ENCODE measurements at places on chromosomes 3 and 15.
A peak's percentile ranks its signal among the peaks of the same experiment; 100 is the strongest.

DNA sequence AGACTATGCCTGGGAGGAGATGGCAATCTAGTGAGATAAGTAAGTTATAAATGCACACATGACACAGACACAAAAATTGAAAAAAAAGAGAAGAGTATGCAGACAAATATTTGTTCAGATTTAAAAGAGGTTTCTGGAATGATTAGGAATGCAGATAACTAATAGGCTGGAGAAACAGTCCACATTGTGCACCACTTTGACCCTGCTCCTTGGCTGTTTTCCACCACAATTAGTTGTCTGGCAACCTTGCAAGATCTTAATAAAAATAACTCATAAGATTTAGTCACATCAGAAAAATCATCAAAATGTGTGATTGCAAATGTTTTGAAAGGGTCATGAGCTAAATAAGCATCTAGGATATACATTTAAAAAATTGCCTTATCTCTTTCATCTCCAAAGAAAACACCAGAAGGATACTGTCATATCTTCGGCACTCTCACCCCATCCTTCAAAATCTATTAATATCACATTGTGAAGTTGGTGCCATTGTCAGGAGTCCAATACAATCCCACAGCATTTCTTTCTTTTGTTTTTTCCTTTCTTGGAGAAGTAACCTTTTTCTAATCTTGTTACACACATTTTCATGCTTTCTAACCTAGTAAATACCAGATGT lies 153.7 kb upstream of the KCNMB2 start:
- no peak for DNase-seq

GRCh38 chr15:95284933-95285421 lies 1045.5 kb upstream of the NR2F2 start:
- DNase-seq = no peak

DNA sequence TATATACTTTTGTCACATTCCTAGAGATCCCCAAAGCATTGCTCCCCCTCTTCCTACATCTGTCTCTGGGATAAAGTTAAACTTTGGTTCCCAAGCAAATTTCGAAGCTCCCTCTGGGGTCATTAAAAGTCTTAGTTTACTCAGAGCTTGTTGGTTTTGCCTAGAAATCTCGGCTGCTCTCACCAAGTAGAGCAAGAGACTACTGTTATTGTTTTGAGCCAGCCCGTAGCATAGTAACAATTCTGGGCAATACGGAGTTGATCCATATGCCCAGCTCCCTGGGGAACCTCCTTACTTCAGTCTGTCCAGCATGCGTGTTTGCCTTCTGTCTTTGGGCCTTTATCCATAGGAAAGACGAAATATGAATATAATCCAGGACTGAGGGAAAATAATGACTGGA lies 10.0 kb upstream of the P3H2 start:
- no peak for DNase-seq

- DNase-seq = no peak
Measured at GRCh38 chr3:157220211-157220610, 60.3 kb upstream of the CCNL1 start.

DNA sequence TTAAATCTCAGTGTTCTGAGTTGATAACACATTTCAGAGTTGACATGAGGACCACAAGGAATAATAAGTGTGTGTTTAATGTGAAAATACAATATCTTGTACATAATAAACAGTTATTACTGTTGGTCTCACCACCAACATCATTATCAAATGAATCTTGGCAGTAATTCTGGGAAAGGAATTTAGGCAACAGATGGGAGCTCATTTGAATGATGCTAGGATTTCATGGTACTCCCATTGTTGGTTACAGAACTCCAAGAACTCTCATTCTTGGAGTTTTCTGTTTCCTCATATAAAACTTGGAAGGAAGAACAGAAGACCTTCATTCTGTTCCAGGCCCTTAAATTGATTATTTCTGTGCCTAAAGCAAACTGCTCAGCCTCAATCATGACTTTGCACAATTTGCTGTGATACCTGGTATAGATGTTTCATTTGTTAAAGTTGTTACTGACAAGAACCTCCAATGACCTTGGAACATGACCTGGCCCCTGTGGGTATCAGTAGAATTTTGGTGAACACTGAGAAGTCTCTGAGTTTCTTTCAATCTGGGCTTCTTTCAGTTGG lies 385.8 kb downstream of the LPP start:
- DNase-seq = no peak

DNA sequence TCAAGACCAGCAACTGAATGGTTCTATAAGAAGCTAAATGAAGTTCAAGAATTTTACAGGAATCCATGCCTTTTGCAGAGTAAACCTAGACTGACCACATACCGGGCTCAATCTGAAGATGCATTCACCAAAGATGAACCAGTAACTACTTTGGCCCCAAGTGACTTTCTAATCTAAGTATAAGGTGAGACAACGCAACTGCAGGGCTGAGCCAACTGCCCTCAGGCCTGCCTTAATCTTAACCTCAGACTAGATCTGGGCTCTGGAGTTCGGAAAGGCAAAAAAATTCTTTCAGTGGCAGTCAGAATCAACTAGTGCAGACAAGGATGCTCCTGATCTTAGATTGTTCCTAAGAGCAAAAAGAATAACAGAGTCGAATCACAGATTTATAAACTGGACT lies 48.3 kb downstream of the EXD1 start:
- no peak for DNase-seq

- peak; percentile 93 for DNase-seq
Measured at GRCh38 chr3:56556908-56557830, at the start of gene CCDC66. Gene CCDC66, plus strand, starts transcription at chr3:56557175. Its CDS starts 68 bp downstream, at chr3:56557243.

- no peak for DNase-seq
Measured at GRCh38 chr3:62252438-62253157, 120.8 kb downstream of the FEZF2 start.

DNA sequence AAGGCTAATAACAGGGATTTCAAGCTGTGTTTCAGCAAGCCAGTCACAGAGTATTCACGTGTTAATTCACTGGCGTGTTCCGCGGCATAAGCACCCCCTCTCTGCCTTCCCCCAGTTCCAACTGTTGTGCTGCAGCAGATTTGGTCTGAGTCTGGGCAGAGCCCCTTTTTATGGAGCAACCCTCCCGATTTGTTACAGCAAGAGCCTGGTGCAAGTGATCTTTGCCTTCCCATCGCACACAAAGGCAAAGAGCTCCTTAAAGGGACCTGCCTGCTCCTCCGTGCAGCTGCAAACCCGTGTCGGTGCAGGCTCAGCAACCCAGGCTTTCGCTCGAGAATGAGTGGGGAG lies 170.5 kb downstream of the KCNAB1 start:
- no peak for DNase-seq

DNA sequence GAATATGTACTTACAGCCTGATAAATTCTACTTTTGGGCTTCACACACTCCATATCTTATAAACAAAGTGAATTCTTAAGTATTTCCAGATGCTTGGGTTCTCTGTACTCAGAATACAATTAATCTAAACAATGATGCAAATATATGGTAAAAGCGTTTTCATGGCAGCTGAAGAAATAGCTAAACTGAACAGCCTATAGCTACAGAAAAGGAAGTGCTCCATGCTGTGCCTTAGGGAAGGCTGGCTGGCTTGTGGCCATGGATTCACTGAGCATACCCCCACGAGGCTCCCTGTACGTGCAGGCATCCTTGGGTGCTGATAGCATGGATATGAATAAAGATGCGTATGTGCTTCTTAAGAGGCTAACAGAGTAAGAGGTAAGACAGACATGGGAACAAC lies 264.0 kb downstream of the KLF13 start:
- DNase-seq = no peak

GRCh38 chr3:189227249-189227648 lies 55.5 kb downstream of the TPRG1 start:
- no peak for DNase-seq

DNA sequence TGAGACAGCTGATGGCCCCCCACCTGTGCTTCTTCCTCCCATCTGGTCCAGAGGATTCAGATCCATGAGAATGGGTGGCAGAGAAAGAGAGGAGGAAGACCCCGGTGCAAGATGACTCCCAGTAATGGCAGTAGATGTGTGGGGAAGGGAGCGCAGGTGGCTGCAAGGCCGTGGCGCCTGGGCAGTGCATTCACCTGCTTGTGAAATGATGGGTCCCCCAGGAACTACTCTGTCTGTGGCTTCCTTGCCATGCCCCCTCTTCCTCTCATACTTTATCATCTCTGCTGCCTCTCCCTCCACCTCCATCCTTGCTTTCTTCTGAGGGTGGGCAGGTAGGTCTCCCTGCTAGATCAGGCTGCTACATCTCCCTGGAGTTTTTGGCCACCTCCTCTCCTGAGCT lies 23.3 kb downstream of the ZNF710 start:
- DNase-seq = no peak

DNA sequence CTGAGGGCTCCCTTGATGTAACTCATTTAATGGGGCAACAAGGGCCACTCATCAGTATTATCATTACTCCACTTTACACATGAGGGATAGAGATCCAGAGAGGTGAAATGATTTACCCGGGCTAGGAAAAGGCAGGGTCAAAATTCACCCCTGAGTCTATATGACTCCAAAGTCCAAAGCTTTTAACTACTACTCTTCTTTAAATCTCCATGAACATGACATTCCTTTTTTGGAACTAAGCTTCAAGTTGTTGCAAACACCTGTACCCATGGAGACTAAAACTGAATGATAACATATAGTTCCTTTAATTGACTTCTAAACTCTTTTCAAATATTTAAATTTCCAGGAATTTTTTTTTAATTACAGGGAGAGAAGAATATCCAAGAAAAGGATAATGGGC lies 292.9 kb upstream of the GADL1 start:
- no peak for DNase-seq

DNA sequence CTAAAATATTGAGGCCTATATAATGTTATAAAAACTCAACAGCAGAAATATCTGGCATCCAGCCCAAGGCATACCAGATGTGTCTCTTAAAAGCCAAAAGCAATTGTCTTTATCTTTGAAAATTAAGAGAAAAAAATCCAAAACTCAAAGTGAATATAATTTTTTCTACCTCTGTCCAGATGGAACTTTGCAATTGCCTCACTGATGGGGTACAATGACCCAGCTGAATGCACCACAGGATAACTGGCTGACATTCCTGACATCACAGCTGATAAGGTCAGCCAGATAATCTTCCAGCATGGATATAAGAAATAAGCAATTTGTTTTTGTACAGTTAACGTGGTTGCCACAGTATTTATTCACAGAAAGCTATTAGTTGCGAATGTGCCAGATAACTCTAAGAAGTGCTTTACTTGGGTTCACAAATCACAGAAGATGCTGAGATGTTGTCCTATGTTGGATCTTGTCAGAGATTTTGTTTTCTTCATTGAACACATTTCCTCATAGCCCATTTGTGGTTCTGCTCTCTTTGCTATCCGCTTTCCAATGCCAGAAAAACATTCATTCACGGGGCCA lies 566.9 kb upstream of the CCDC54 start:
- no peak for DNase-seq

GRCh38 chr3:184241447-184242296 lies 7.1 kb downstream of the ALG3 start:
- no peak for DNase-seq

DNA sequence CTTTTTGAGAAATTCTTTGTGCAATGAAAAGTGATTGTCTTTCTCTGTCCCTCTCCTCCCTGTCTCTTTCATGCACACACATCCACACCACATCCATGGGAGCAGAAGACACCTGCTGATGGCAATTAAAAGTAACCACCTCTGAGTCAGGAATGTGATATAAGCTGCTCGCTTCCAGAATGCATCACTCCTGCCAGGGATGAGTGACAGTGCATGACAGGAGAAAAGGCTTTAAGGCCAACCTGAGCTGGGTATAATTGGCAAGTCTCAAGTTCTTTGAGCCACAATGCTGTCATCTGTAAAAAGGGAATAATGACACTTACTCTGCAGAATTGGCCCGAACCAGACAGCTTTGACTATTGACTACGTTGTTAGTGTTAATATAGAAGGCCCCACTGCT lies 59.6 kb downstream of the UBP1 start:
- no peak for DNase-seq

DNA sequence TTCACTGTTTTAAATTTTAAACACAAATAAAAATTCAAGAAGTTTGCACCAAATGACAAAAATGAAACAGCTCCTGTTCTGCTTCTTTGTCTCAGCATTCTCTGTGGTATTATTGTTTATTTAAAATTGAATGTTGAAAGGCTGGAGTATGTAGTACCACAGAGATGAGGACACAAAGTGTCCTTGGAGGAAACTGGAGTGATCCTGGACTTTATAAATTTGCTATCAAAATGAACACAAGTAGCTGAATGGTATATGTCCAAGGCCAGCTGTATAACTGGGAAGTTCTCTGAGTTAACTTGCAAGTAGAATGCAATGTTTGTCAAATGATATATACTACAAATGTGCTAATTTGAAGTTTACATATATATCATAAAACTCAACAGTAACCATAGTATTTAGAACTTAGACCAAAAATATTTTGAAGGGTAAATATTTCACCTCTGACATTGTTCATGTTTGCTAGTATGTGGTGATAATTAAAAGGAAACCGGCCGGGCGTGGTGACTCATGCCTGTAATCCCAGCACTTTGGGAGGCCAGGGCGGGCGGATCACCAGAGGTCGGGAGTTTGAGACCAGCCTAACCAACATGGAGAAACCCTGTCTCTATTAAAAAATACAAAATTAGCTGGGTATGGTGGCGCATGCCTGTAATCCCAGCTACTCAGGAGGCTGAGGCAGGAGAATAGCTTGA lies 12.3 kb downstream of the BTLA start:
- DNase-seq = no peak

GRCh38 chr15:75064846-75065245 lies 41.5 kb downstream of the PPCDC start:
- no peak for DNase-seq

DNA sequence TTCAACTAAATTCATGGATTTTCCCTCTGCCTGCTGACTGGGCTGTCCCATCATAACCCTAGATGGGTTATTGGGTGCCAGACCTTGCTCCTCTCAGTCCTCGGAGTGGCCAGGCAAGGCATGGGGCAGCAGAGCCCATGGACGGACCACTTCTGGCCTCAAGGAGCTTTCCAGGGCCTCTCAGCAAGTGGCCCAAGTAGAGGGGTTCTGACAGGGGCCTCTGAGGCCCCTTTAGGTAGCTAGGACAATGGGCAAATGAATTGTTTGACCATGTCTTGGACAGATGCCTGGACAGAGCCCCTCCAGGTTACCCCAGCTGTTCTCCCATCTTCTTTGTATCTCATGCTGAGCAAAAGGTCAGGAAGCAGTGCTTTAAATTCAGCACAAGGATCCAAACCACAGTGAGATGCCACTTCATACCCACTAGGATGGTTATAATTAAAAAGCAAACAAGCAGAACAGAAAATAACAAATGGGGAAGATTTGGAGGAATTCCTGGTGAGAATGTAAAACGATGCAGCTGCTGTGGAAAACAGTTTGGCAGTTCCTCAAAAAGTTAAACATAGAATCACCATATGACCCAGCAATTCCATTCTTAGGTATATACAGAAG lies 61.6 kb downstream of the SPSB4 start:
- no peak for DNase-seq

- no peak for DNase-seq
Measured at GRCh38 chr3:172253200-172253599, 195.1 kb downstream of the GHSR start.

GRCh38 chr3:18825665-18826064 lies 322.6 kb upstream of the KCNH8 start:
- DNase-seq = no peak

Measured in HEK293T (cell line).